ENCODE measurements at places on chromosomes 4 and X. TPM values are rescaled to one million over a fixed set of nuclear protein-coding genes. Genes with fewer than 3 reads are reported as not detected.
A peak's percentile ranks its signal among the peaks of the same experiment; 100 is the strongest.

The SFRP2 gene
- total RNA-seq = 12.5 TPM

DNA sequence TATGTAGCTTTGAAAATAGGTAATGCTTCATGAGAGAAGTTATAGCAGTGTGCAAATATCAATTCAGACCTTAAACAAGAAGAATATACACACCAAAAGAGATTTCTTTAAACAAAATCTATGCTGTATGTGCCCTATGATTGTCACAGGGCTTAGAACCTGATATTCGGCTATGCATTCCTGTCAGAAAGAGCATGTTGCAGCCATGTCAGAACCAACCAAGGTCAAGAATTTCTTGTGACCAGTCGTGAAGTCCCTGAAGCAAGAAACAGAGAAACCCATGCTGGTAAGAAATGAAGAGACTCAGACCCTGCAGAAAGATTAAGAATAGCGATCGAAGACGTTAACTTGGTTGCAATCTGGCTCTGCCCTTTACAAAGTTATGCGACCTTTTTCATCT lies 210.3 kb upstream of the SPIN4 start:
- no peak for DNase-seq
- no peaks in the 10 kb centered on the region for H3K36me3 ChIP-seq
- H3K4me3 ChIP-seq = peak overlapping the region; percentile 1
- no peaks in the 10 kb centered on the region for H3K4me1 ChIP-seq
- no peaks in the 10 kb centered on the region for H3K27me3 ChIP-seq
- H3K27ac ChIP-seq = no peak overlapping the region

- peaks cover 12% of the 10 kb centered on the region for H3K27me3 ChIP-seq
- peak overlapping the region; percentile 20 for H3K27ac ChIP-seq
- H3K4me1 ChIP-seq = peaks cover 39% of the 10 kb centered on the region
- peak; percentile 68 for DNase-seq
- no peak overlapping the region for H3K4me3 ChIP-seq
- no peaks in the 10 kb centered on the region for H3K36me3 ChIP-seq
Measured at GRCh38 chr4:3786196-3786869, 20.1 kb downstream of the ADRA2C start.

The FABP2 gene
- total RNA-seq = not detected

GRCh38 chr4:147287588-147287890 lies 193.4 kb upstream of the EDNRA start:
- no peak overlapping the region for H3K4me3 ChIP-seq
- H3K36me3 ChIP-seq = no peaks in the 10 kb centered on the region
- H3K27me3 ChIP-seq = no peaks in the 10 kb centered on the region
- no peaks in the 10 kb centered on the region for H3K4me1 ChIP-seq
- no peak for DNase-seq

DNA sequence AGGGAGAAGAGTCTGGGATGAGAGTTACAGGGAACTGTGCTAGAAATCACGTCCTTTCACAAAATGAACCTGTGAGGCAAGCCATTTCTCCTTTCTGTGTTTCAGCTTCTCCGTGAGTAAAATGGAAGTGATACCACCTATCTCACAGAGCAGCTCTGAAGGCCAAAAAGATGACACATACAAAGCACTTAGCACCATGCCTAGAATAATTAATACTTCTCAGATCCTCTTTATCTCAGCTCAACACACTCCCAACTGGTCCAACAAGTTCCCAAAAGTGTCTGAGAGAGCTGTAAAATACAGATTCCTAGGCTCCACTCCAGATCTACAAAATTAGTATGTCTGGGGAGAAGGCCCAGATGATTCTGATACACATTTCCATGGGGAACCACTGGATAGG lies 38.3 kb downstream of the LHFPL1 start:
- H3K4me3 ChIP-seq = no peak overlapping the region
- DNase-seq = no peak

GRCh38 chrX:805988-806387 lies 175.4 kb downstream of the SHOX start:
- H3K27ac ChIP-seq = no peak overlapping the region
- no peaks in the 10 kb centered on the region for H3K27me3 ChIP-seq
- H3K36me3 ChIP-seq = no peaks in the 10 kb centered on the region
- no peak overlapping the region for H3K4me3 ChIP-seq
- DNase-seq = no peak

The SYNPO2 gene
- 7.6 TPM for total RNA-seq

DNA sequence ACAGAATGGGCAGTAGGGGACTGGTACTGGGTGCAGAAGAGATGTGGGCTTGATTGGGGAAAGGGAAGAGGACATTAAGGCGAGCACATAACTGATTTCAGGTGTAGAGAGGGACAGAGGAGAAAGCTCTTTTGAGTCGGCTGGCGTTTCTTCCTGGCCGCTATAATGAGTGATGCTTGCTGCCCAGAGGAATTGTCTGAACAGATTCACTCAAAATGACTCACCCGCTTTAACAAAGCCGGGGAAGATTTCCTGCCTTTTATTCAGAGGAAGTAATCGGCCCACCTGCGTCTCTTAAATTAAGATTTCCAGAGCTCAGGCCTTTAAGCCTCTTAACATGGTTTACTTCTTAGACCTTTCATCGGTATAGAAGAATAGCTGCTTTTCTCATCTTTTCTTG lies 102.1 kb upstream of the AP1S2 start:
- no peaks in the 10 kb centered on the region for H3K36me3 ChIP-seq
- no peak overlapping the region for H3K27ac ChIP-seq

DNA sequence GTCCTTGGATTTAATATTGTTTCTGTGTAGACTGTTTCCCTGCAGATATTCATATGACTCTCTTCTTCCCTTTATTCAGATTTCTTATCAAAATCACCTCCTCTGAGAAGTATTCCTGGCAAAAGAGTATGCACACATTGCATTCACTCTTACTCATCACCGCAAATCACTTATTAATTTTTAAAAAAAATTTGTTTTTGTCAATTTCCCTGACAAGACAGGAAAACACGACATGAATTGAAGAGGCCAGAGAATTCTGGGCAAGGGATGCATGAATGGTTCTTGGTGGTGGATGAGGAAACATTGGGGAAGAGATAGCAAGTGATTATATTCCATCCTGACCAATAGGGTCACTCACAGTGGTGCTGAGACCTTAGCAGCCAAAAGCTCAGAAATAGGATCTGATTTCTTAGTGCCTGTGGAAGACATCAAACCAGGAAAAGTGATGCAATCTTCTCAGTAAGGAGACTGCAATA lies 522.5 kb upstream of the AGA start:
- no peaks in the 10 kb centered on the region for H3K27me3 ChIP-seq
- H3K27ac ChIP-seq = no peak overlapping the region
- H3K36me3 ChIP-seq = no peaks in the 10 kb centered on the region
- no peaks in the 10 kb centered on the region for H3K4me1 ChIP-seq
- no peak for DNase-seq

DNA sequence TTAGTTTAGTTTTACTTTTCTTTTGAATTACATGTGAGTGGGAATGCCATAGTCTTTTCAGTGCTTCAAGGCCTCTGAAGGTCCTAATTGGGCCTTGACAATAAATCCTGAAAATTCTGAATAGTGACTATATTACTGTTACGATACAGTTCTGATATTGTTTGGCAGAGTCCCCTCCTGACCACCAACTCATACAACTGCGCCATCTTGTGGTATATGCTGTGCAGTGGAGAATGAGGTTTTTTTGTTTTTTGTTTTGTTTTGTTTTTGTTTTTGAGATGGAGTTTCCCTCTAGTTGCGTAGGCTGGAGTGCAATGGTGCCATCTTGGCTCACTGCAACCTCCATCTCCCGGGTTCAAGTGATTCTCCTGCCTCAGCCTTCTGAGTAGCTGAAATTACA lies 56.6 kb upstream of the CHRDL1 start:
- no peaks in the 10 kb centered on the region for H3K36me3 ChIP-seq
- peaks cover 12% of the 10 kb centered on the region for H3K4me1 ChIP-seq
- no peak for DNase-seq
- no peak overlapping the region for H3K4me3 ChIP-seq

- DNase-seq = no peak
- no peaks in the 10 kb centered on the region for H3K27me3 ChIP-seq
- no peak overlapping the region for H3K27ac ChIP-seq
- H3K36me3 ChIP-seq = no peaks in the 10 kb centered on the region
Measured at GRCh38 chrX:21610168-21610567, 48.0 kb downstream of the KLHL34 start.

The UGT2B11 gene
- total RNA-seq = not detected

The TEX13C gene
- not detected for total RNA-seq

DNA sequence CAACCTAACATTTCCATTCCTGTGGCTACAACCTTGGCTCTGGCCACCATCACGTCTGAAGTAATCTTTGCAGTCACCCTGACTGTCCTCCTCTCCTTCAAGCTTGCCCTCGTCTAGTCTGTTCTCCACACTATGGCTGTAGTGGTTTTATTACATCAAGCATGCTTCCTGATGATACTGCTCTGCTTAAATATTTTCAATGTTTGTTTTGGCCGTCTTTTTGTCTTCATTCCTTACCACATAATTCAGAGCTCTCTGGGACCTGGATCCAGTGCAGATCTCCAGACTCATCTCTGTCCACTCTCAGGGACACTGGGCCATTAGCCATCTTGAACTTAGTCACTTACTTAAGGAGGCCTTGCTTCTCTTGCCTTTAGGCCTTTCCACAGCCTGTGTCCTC lies 27.7 kb upstream of the FREM3 start:
- no peak overlapping the region for H3K4me3 ChIP-seq
- no peaks in the 10 kb centered on the region for H3K4me1 ChIP-seq
- DNase-seq = no peak
- no peak overlapping the region for H3K27ac ChIP-seq
- H3K27me3 ChIP-seq = no peaks in the 10 kb centered on the region

- no peak for DNase-seq
- no peaks in the 10 kb centered on the region for H3K36me3 ChIP-seq
- H3K4me3 ChIP-seq = no peak overlapping the region
- no peaks in the 10 kb centered on the region for H3K27me3 ChIP-seq
- H3K27ac ChIP-seq = no peak overlapping the region
Measured at GRCh38 chr4:72111863-72112262, 80.1 kb downstream of the NPFFR2 start.

GRCh38 chr4:25117716-25118472 lies 42.4 kb downstream of the SEPSECS start:
- H3K36me3 ChIP-seq = no peaks in the 10 kb centered on the region
- H3K27me3 ChIP-seq = no peaks in the 10 kb centered on the region
- no peak overlapping the region for H3K27ac ChIP-seq
- H3K4me1 ChIP-seq = no peaks in the 10 kb centered on the region
- DNase-seq = no peak

GRCh38 chrX:21658746-21659145 lies 616 bp upstream of the KLHL34 start:
- H3K36me3 ChIP-seq = no peaks in the 10 kb centered on the region
- no peaks in the 10 kb centered on the region for H3K27me3 ChIP-seq
- DNase-seq = no peak
- H3K4me3 ChIP-seq = peak overlapping the region; percentile 5

GRCh38 chrX:99663136-99663535 lies 746.9 kb downstream of the PCDH19 start:
- H3K4me3 ChIP-seq = no peak overlapping the region
- no peaks in the 10 kb centered on the region for H3K27me3 ChIP-seq
- no peak overlapping the region for H3K27ac ChIP-seq
- DNase-seq = no peak
- H3K4me1 ChIP-seq = no peaks in the 10 kb centered on the region
- no peaks in the 10 kb centered on the region for H3K36me3 ChIP-seq

The CT45A1 gene
- total RNA-seq = not detected

GRCh38 chr4:143597276-143597675 lies 83.8 kb downstream of the SMARCA5 start:
- no peak overlapping the region for H3K27ac ChIP-seq
- no peaks in the 10 kb centered on the region for H3K27me3 ChIP-seq
- no peaks in the 10 kb centered on the region for H3K36me3 ChIP-seq
- DNase-seq = no peak

DNA sequence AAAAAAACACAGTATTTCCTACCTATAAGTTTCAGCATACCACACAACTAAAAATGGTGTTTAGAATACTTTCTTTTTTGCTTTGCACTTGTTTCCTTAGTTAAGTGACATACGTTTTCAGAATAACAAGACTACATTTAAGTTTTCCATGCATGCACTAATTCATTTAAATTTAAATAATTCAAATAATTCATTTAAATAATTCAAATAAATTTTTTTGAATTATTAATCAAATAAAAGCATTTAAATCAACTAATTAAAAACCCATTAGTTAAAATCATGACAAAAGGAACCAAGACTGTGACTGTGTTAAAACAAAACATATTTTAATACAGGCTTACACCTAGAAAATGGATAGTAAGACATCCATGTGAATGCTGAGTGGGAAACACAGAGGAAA lies 12.8 kb downstream of the ANXA5 start:
- H3K4me1 ChIP-seq = peaks cover 19% of the 10 kb centered on the region
- H3K4me3 ChIP-seq = no peak overlapping the region

DNA sequence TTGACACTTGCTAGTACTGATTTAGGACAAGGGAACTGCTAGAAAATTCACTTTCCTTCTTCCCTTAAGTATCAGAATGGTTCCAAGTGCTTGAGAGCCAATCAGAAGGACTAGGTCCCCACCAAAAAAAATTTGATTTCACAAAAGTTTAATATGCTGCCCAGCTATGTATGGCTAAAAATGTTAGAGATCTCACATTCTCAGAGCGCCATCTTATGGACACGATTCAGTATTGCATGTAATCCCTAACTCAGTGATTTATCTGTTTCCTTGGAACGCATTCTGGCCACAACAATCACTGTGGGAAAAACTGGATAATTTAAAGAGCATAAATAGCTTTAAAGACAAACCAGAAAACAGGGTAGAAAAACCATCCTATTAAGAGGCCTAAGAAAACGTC lies 255.1 kb upstream of the GPC4 start:
- no peaks in the 10 kb centered on the region for H3K27me3 ChIP-seq
- no peak for DNase-seq
- no peak overlapping the region for H3K4me3 ChIP-seq
- H3K36me3 ChIP-seq = no peaks in the 10 kb centered on the region
- no peak overlapping the region for H3K27ac ChIP-seq

The TLR7 gene
- total RNA-seq = not detected

The TMSB15A gene
- not detected for total RNA-seq

DNA sequence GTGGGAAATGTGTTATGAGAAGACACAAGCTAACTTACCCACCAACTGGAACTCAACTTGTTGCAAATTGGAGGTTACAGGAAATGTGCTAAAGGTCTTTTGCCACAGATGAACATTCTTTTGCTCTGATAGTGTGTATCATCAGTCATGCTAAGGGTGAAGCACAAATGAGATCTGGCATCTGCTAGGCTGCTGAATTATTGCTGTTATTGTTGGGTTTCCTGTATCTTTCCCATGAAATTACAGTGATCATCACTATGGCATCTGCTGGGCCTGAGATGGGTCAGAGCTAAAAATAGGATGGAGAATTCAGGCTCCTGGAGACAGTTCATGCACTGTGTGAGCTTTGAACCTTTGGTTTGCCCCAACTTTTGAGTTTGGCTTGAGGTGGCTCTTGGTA lies 124.5 kb downstream of the NPNT start:
- no peak for DNase-seq
- no peaks in the 10 kb centered on the region for H3K36me3 ChIP-seq
- no peak overlapping the region for H3K4me3 ChIP-seq

The C1QTNF7 gene
- total RNA-seq = 13.8 TPM

- DNase-seq = no peak
- H3K36me3 ChIP-seq = no peaks in the 10 kb centered on the region
- H3K4me1 ChIP-seq = peaks cover 13% of the 10 kb centered on the region
- H3K27ac ChIP-seq = no peak overlapping the region
Measured at GRCh38 chrX:10172877-10173276, 16.1 kb downstream of the CLCN4 start.

The HEPH gene
- 2.3 TPM for total RNA-seq

GRCh38 chr4:150264595-150265161 lies 186.4 kb downstream of the DCLK2 start:
- DNase-seq = no peak
- H3K4me1 ChIP-seq = no peaks in the 10 kb centered on the region
- no peak overlapping the region for H3K27ac ChIP-seq

GRCh38 chrX:119690921-119691716 lies 1.8 kb downstream of the SEPTIN6 start:
- no peak overlapping the region for H3K27ac ChIP-seq
- no peaks in the 10 kb centered on the region for H3K36me3 ChIP-seq
- H3K4me1 ChIP-seq = peaks cover 6% of the 10 kb centered on the region
- no peak overlapping the region for H3K4me3 ChIP-seq
- H3K27me3 ChIP-seq = no peaks in the 10 kb centered on the region

All from body of pancreas (tissue), 4 donors.